ENCODE measurements at places on chromosomes 11 and 22.
A peak's percentile ranks its signal among the peaks of the same experiment; 100 is the strongest.

- DNase-seq, result no peak
Measured at GRCh38 chr11:78740199-78741071, 165.8 kb upstream of the NARS2 start.

GRCh38 chr11:109728056-109728455 lies 306.1 kb downstream of the C11orf87 start:
- no peak for DNase-seq

DNA sequence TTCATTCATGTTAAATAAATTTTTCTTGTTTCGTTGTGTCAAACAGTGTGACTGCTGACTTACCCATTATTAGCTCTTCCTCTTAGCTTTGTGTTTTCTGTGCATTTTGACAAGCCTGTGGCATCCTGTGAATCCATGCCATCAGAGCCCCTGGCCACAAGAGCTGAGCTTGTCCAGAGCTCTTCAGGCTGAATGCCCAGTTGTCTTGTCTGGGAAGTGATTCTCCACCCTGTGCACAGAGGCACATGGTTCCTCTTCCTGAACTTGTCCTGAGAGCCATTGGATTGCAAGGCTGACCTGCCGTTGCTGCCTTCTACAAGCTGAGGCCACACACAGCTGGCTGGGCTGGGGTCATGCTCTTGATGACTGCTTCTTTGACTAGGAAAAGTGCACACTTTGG lies 64.1 kb downstream of the PPP6R3 start:
- DNase-seq, result no peak

DNA sequence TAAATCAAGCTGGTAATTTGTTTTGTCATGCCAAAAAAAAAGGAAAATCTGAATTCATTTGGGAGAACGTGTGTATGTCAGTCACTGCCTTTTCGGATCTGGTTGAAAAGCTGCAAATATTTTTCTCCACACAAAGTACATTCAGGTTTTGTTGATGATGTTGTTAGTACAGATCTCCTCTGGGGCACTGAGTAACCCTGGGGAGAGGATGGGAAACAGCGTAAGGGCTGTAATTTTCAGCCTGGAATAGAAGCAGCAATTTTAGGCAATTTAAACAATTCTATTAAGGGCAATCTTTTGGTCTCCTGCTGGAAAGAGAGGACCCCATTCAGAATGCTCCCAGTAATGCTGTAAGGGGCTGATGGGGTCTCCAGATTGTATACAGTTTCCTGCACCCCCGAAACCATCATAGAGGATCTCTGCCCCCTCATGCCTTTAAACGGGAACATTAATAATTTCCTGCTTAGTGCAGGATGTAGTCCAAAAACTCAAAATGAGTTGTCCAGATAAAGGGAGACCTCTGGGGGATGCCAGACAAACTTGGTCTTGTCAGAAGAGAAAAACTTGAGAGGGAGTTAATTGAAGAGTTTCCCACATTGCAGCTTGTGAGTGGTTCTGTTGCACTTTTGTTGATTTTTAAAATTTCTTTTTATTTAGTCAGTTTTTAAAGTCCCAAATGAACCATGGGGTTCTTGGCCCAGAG lies 132.3 kb downstream of the COMMD9 start:
- no peak for DNase-seq

- DNase-seq, result no peak
Measured at GRCh38 chr11:12330485-12331231, 46.7 kb upstream of the PARVA start.

DNA sequence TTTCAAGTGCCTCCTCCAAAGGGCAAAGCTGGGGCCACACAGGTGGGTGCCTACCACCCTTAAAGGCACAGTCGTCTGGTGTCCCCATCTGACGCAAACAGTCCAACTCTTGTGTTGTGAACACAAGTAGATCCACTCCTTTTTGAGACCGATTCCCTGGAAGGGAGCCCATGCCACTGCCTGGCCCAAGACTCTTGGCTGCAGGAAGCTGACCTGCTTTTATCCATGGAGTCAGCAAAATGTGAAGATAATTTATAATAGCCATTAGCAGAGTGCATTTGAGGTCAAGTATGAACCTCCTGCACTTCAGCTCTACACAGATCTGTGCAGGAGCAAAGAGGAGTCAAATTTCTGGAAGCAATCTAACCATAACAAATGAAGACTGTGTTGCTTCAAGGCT lies 68.5 kb downstream of the ADM start:
- DNase-seq, result no peak

DNA sequence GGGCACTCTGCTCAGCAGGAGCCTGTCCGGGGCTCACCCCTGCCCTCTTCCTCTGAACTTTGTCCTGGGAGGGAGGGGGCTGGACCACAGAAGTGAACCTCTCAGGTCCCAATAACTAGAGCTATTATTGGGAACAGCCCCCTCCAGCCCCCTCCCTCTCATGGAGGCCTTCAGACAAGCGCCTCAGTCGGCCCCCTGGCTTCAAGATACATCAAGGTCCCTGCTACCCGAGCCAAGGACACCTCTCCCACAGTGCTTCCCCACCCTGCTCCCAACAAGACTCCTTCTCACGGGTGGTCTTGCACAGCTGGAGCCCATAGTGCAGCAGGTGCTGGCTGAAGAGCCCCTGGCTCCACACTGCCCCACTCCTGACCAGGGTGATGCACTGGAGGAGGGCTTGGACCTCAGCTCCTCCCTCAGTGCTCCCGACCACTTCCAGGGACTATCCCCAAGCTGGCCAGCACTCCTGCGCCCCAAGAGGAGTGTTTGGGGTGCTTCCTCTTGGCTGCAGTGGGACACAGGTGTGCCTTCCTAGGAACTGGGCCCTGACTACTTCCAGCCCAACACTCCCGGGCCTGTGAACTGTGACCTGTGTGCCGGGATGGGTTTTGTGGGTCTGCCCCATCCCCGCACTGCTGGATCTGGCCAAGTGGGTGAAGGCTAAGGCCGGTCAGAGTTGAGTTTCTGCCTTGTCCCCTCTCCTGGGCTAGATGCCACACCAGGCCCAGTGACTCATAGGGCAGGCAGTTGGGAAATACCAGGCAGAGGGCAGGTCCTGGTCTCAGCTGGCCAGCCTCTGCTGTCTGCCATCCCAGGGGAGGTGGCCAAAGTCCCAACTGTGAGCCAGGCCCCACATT lies 2.2 kb downstream of the PNPLA2 start:
- DNase-seq, result no peak

GRCh38 chr11:68776442-68777235 lies 25.3 kb upstream of the TESMIN start:
- no peak for DNase-seq

DNA sequence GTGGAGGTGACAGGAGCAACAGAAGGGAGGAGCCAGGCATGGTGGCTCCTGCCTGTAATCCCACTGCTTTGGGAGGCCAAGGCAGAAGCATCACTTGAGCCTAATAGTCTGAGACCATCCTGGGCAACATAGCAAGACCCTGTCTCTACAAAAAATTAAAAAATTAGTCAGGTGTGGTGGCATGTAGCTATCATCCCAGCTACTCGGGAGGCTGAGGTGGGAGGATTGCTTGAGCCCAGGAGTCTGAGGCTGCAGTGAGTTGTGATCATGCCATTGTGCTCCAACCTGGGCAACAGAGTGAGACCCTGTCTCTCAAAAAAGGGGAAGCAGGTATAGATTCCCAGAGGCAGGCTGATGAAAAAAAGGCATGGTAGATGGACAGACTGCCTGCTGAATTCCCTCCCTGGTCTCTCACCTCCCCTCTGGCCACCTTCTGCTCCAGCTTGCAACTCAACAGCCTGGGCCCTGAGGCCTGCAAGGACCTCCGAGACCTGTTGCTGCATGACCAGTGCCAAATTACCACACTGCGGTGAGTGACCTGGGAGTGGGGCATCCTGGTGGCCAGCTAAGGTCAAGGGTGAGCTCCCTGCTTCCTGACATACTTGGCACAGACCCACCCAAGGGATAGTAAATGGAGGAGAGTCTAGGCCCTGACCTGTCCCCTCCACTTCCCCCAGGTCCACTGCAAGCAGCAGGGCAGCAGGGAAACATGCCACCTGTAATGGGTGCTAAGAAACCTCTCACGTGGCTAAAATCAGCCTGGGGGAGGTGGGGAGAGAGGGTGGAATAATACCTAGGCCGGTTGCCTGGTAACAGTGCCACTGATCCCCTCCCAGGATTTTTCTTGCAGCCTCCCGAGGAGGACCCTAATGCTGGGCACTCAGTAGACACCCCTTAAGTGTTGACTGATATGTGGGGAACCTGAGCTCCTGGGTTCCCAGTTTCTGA lies 4.3 kb upstream of the NHERF4 start:
- no peak for DNase-seq

GRCh38 chr11:844693-845644 lies 2.3 kb downstream of the TSPAN4 start:
- no peak for DNase-seq

DNA sequence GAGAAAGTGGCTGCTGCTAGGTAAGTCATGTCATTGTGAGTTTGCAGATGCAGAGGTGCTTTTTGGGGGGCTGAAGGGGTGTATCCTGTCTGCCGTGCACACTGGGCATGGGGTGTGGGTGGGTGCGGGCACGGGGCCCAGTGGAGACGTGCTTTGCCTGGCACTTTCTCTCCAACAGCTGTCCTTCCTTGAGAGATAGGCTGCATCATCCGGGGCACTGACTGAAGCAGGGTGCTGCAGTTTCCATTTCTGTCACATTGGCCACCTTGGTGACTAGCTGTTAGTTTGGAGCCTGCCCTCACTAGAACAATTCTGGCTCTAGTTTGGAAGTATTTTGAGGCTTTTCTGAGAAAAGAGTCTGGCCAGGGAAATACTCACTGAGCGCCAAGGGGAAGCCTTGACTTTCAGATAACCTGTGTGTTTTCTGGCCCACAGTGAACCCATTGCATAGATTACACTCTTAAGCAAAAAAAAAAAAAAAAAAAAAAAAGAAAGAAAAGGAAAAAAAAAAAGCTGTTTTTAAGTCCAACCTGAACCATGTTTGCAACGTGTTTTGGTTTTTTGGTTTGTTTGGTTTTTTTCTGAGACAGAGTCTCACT lies 219.2 kb downstream of the NAV2 start:
- no peak for DNase-seq

- no peak for DNase-seq
Measured at GRCh38 chr11:1209371-1210057, 13.4 kb upstream of the MUC5B start.

DNA sequence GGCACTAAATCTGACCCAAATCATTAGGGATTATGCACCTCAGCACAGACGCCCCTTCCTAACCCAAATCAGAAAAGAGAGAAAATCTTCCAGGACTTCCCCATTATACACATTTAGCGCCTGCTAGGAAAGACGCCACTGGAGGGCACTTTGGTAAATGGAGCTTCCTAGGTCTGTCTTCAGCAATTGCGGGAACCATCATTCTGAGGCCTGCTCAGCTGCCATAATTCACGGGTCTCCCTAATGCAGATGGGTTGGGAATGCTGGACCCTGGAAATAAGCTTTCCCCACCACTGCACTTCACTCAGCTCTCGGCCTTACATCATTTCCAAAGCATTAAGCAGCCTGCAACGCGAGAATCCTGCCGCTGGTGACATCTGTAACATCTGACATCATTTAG lies 86.2 kb upstream of the OPCML start:
- no peak for DNase-seq

GRCh38 chr11:119964136-119965025 lies 173.5 kb downstream of the TRIM29 start:
- no peak for DNase-seq

DNA sequence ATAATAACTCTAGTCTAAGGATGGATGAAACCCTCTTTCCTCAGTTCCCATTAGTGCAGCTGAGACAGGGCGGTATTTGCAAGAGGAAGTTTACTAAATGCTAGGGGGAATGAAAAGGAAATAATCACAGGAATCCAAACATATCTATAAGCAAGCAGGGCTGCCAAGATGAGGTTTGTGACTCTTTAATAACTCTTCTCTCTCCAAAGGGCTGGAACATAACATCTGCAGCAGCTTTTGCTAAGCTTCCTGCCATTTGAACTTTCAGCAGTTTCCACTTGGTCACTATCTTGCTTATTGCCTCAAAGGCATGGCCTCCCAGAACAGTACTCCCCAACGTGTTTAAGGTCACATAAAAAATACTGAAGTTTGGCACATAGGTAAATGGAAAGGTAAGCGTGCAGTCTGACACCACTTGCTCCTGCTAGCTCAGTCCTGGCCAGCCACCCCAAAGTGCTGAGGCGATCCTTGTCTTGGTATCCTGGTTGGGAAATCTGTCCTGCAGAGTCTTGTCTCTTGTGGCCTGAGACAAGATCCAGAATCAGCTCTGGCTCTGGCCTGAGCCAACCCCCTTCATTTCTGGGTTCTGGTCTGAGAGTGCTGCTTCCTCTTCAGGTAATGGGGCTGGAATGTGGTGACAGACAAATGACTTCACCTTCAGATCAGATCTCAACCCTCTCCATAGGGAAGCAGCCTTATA lies 81.8 kb downstream of the KCNC1 start:
- DNase-seq, result no peak

DNA sequence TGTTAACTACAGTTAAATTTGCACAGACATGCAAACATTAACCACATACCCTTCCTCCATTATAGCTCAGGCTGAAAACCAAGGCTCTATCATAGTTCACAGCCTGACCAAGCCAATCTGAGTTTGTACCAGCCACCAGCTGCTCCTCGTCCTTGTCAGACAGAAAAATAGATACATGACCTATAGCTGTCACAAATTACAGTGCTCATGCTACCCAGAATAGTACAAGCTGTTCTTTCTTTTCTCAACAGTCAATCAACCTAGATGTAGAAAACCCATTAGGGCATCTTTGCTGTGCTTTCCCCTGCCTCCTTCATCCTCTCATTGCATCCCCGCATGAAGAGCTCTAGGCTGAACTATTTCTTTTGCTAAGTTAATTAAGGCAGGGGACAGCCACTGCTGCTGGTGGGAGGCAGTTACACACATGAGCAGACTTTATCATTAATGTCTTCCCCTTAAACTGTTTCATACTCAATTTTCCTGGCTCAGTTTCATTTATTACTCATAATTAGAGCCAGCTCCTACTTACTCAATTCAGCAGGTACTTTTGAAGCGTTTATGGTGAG lies 148.3 kb downstream of the TRPC6 start:
- no peak for DNase-seq

GRCh38 chr22:24291515-24292201 lies 21.0 kb downstream of the SPECC1L start:
- DNase-seq, result no peak

DNA sequence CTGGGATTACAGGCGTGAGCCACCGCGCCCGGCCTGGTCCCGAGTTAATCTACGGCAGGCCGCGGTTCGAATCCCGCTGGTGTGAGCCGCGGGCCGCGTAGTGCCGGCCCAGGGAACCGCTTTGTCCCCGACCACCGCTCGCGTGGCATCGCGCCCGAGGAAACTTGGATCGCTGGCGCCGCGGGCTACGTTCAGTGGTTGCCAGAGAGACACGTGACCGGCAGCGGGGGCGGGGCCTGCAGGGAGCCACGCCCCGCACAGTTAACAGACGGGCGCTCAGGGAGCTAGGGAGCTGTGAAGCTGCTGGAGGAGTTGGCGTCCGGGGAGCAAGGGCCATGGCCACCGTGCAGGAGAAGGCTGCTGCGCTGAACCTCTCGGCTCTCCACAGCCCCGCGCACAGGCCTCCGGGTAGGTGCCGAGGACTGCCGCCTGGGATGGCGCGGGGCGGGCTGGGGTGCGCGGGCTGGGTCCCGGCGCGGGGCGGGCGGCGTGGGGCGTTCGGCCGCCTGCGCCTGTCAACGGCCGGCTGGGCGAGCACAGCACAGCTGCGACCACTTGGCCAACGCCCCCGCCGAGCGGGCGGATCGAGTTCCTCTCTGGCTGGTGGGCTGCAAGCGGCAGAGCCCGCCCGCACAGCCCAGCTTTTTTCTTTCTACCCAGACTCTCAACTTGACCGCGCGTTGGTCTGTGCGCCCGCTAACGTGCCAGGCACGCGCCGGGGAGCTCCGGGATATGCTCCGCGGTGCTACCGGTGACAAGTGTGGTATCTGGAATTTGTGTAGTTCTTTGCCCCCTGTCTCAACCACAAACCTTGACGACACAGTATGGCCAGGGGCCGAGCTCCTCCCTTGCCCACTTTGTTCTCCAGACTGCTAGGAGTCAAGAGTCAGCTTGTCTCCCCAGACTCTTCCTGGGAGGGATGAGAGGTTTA lies at the start of gene DEPDC7:
TSS of gene DEPDC7 (plus strand) at position 258 of the 931 bp plus-strand sequence. CDS start at position 336, 78 bp downstream.
- peak; percentile 44 for DNase-seq
